ENCODE measurements at places on chromosomes 2 and 18.

- no peak for DNase-seq
Observed at GRCh38 chr18:4271952-4272351, 183.2 kb downstream of the DLGAP1 start.

DNA sequence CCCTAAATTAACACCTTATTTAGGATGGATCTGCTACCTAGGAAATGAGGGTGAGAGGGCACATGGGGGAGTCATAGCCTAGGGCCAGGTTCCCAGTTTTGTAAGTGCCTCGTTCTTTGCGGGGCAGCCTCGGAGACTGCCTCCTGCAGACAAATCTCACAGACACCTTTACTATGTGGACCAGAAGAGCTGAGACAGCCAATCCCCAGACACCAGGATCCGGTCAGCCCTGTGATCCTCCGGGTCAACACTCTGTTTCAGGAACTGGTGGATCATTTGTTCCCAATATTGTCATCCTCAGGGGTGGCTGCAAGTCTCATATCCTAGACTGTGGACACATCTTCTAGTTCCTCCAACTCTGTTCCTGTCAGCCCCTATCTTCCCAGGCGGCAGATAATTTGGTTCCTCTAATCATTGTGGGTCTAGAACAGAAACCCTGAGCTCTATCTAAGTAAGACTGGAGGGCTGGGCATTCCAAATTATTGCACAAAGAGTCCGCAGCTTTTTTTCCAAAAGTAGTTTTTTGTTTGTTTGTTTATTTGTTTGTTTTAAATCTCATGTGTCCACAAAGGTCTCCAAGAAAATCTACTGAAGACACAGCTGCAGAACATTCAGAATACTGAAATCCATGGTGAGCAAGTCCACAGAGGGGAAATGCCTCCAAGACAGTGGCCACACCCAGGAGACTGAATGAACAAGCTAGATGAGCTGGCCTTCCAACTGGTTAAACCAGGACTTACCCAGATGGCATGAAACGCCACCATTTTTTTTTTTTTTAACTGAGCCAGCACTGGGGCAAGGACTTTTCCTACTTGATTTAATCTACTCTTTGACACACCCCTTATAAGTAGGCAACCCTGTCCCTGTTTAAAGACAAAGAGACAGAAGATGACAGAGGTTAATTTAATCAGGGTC lies 6.2 kb upstream of the GDF7 start:
- no peak for DNase-seq

DNA sequence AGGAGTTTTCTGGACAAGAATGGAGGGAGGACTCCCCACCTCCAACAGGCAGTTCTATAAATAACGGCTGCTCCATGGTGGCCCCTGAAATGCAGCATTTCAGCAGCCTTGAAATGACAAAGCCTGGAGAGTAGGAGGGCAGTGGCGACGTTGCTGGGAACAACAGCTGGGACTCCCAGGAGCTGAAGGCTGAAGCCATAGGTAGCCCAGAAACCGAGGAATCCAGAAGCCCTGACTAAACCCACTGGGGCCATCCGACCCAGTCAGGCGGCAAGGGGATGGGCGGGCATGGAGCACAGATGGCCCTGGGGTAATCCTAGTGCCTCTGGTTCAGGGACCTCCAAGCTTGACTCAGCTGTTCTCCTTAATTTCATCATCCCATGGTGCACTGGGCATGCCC lies 9.0 kb downstream of the PRKAG3 start:
- DNase-seq, result no peak

DNA sequence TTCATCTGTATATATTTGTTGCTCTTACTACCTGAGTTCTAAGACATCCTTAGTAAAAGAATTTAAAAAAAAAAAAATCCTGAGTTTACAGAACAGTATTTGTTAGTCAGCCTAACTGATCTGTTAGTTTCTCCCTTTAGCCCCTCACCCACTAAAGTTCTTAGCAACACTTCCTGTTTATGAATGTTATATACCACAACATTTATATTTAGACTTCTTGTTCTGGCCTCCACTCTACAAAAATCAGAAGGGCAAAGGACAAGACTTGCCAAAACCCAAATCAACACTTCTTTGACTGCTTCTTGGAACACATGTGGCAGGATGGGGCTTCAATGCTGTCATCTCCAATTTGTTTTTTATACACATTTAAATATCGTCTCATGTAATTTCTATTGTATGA lies 71.1 kb downstream of the MGAT5 start:
- DNase-seq, result no peak

DNA sequence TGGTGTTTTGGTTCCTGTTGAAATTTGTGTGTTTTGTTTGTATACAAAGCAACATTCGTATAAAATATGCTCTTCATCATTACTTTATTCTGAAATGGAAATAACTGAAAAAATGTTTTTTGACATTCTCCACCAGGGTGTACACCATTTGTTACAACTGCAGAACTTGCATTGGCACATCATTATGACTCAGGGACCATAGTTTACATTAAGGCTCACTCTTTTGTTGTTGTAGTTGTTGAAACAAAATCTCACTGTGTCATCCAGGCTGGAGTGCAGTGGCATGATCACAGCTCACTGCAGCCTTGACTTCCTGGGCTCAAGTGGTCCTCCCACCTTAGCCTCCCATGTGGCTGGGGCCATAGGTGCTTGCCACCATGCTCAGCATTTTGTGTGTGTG lies 676.6 kb downstream of the TDRD15 start:
- DNase-seq, result no peak

DNA sequence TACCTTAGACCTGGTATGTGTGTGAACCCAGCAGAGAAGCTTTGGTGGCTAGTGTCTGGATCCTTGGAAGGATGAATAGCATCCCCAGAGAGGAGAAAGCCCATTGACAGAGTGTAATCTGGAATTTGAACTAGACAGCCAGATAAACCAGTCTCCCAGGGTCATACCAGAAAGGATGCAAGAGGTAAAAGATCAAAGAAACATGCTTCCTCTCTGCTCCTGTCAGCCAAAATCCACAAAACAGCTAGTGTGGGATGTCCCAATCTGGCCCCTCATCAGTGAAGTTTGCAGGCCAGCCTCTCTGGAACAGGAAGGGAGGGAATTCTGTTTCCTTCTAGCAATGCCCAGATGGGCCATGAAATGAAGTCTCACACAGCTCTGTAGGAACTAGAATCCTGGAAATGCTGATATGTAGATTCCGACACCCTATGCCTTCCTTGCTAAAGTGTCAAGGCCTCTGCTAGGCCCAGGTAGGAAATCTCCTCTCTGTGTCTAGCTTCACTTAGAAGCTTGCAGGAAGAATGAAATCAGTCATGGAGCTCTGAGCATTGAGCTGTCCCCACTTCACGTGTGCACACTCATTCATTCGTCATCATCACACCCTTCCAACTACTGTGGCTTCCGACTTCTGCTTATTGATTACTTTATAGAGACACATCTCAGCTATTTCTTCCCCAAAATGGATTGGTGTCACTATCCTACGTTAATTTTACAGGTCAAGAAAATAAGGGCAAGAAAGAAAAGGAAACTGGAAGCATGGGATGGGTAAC lies 38.0 kb downstream of the EVA1A start:
- DNase-seq, result no peak

DNA sequence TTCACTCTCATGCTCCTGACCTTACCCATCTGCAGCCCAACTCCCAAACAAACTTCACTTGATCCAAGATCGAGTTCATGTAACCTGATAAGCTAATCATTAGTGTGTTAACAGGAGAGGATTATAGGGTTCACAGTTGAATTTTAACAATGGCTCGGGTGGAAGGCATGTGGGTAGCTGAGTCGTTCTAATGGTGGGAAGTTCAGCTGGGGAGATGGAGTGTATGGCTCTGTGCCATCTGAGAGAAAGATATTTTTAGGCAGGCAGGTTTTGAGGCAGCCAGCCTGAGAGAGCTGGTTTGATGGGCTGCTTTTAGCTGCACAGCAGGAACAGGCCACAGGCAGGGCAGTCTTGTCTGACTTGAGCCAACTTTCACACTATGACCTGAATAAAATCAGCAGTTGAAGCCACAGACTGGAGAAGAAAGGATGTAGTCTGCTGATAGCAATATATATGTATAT lies 17.7 kb upstream of the NFE2L2 start:
- DNase-seq, result no peak

- DNase-seq, result no peak
Observed at GRCh38 chr2:116094196-116094595, 1651.8 kb downstream of the DPP10 start.

DNA sequence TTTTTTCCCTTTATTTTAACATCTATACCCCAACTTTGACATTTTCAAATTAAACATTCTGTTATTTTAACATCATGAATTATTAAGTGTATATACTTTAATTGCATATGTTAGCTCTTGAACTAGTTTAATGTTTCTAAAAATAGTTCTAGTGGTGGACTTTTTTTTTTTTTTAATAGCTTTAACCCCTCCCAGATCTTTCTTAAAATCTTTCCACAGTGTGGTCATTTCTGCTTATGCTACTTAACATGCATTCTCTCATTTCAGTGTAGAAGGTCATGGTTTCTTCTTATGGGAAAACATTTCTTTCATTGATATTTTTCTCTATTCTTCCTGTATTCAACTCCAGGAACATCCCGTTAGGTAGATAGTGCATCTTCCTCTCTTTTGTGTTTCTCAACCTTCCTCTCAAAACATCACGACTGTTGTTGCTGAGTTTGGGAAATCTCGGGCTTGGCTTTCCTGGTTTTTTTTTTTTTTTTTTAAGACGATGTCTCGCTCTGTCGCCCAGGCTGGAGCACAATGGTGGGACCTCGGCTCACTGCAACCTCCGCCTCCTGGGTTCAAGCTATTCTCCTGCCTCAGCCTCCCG lies 849 bp upstream of the TMEM18 start:
- DNase-seq, result no peak

DNA sequence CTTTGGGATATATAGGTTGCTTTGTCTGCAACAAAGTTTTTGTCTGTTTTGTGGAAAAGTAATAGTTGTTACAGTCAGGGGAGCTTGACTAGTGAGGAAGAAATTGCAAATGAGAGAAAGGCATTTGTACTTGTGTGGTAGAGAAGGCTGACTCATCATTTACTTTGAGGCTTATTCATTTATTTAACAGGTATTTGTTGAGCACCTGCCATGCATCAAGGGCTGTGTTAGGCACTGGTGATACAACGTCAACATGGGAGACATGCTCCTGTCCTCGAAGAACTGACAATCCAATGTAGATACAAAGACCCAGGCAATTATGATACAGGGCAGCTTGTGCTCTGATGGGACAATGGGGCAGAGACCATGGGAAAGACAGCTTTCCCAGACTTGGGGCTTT lies 79.5 kb downstream of the UPP2 start:
- DNase-seq, result no peak

DNA sequence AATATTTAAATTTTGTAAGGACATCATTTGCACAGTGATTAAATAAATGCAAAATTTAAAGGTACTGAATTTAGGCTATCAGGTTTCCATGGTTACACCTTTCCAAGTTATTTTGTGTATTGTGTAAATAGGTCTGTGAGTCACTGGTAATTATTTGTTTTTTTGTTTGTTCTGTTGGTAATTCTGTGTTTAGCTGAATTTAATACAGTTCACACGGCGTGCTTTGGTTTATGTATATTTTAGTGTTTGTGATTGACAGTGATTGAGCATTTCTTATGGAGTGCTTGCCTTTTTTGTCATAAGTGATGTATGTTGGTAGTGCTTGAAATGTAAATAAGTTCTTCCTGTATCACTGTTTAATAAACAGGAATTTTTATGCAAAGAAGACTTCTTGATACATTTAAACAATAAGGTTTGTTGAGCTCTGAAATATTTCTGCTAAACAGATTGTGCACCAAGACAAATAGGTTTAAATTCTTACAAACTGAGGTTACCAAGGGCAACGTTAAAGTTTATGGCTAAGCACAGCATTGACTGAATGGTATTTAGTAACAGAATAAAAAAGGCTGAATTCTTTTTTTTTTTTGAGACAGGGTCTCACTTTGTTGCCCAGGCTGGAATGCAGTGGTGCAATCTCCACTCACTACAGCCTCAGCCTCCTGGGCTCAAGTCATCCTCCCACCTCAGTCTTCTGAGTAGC lies 38.3 kb upstream of the DLX1 start:
- no peak for DNase-seq

GRCh38 chr2:178265851-178266250 lies 71.5 kb downstream of the OSBPL6 start:
- no peak for DNase-seq

GRCh38 chr2:215998636-215999035 lies 14.7 kb downstream of the MREG start:
- no peak for DNase-seq

- no peak for DNase-seq
Observed at GRCh38 chr2:174183076-174183475, 65.3 kb downstream of the OLA1 start.

DNA sequence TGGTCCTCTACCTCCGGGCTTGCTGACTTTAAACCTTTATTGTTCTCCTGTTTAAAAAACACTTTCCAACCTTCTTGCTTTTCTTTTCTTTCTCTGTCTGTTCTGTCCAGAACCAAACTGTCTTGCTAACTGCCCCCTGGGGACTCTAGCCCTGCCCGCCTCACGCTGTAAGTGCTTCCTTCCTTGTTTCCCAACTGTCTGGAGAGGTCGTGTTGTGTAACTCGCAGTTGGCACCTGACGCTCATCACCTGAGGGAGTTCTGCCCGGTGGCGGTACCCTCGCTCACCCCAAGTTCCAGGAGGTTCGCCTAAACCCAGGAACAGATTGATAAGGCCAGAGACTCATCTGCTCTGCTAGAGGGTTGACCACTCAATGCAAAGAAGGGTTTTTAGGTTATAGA lies 123.4 kb downstream of the MTCL1 start:
- DNase-seq, result no peak

GRCh38 chr2:113283704-113284284 lies 5.1 kb upstream of the PAX8 start:
- DNase-seq, result peak; percentile 50

GRCh38 chr2:232419245-232420072 lies 12.8 kb downstream of the ALPG start:
- DNase-seq, result no peak

- DNase-seq, result no peak
Observed at GRCh38 chr2:171557363-171557762, 35.1 kb downstream of the CYBRD1 start.

DNA sequence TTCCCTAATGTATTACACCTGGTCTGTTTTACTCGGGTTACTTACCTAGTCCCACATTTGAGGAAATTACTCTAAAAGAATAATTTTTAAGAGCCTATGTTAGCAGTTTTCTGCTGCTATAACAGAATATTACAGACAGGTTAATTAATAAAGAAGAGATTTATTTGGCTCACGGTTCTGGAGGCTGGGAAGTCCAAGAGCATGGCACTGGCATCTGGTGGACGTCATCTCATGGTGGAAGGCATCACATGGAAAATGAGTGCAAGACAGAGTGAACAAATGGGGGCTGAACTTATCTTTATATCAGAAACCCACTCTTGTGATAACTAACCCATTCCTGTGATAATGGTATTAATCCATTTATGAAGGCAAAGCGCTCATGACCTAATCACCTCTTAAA lies 12.8 kb upstream of the GLS start:
- DNase-seq, result no peak

GRCh38 chr18:28974504-28974903 lies 797.6 kb upstream of the CDH2 start:
- no peak for DNase-seq
